ENCODE measurements at places on chromosomes 6 and 20.

DNA sequence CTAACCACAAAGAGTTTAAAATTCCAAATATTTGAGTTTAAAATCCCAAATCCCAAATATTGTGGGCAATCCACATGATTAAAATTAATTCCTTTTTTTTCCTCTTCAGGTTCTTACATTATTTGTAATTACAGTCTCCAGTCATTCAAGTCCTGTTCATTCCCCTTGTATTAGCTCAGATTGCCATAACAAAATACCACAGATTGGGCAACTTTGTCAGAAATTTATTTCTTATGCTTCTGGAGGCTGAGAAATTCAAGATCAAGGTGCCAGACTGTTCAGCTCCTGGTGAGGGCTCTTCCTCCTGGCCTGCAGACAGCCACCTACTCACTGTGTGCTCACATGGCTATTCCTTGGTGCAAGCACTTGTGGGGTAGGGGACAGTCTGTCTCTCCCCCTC lies 105.5 kb downstream of the ARMC2 start:
- no peak for DNase-seq

DNA sequence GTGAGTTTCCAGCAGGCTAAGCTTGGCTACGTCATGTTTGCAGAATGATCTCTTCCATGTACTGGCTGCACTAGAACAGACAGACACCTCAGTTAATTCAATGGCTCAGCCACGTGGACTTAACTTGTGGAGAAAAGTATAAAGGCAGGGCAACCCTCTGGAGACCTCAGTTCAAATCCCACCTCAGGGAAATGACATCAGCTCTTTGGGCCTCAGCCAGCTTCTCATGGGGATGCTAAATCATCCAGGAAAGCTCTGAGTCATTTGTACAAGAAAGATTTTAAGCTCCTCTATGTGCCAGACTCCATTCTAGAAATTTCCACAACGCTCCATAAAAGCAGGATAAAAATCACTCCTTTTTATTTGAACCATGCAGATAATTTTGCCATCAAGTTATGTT lies 128.5 kb upstream of the SALL4 start:
- no peak for DNase-seq

DNA sequence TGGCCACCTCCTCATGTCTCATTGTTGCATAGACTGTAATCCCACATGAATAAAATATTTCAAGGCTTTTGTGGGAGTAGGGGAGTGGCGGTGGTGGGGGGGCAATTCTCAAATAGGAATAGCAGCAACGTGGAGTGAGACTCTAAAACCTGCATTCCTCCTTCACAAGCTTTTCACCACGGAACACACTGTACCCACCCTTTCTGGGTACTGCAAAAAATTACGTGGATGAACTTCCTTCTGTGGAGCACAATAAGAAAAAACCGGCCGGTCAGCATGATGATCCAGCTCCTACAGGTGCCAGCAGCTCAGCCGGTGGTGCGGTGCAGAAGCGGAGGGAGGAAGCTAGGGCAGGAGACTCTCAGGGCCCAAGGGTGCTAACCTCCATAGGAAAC lies 930 bp upstream of the RRAGD start:
- no peak for DNase-seq

- no peak for DNase-seq
Observed at GRCh38 chr6:53258774-53259155, 90.0 kb downstream of the ELOVL5 start.

- DNase-seq = no peak
Observed at GRCh38 chr20:2234598-2235191, 61.1 kb upstream of the TGM3 start.

All from activated T-cell treated with anti-CD3 and anti-CD28 coated beads, Interleukin-2, amount 50 U/mL, for 1 hour (primary cell).